ENCODE measurements at places on chromosomes 3 and 15. TPM values are rescaled to one million over a fixed set of nuclear protein-coding genes. Genes with fewer than 3 reads are reported as not detected.

GRCh38 chr15:63501256-63502089, 2.9 kb upstream of the USP3 start:
- peak overlapping the region; percentile 34 for H3K27ac ChIP-seq
- peak; percentile 45 for DNase-seq
- peak overlapping the region; percentile 90 for H3K4me3 ChIP-seq
- H3K36me3 ChIP-seq = no peaks in the 10 kb centered on the region

The SLC24A1 gene
- 12.9 TPM for total RNA-seq

DNA sequence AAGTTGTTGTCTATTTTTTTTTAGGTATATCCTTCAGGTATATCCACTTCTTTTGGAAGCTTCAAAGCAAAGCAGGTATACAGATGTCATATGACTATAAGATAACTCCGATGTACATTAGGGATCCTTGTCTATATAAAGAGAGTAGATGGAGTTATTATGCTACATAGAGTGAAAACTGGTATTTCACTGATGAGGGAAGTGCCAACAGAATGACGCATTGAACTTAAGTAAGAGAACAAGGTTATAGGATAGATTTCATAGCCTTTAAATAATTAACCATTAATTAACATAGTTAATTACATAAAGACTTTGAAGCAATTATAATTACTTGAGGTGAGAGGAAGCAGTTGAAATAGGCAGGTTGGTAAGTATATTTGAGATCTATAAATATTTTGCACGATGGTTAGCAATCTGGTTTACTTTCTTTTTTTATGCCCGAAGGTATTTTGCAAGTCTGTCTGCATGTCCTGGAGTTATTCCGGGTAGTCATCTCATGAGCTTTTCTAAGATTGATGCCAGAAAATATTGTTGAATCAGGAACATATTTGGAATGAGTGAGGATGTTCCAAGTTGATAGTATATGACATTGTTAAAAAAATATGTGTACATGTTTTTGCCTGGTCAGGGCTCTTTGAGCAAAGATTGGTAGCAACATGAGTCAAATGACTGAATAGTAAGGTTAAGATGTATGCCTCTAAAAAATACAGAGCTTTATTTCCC, 299.5 kb upstream of the KCNMB2 start:
- H3K27ac ChIP-seq = no peak overlapping the region
- no peak overlapping the region for H3K4me3 ChIP-seq
- no peak for DNase-seq
- no peaks in the 10 kb centered on the region for H3K36me3 ChIP-seq
- H3K4me1 ChIP-seq = no peaks in the 10 kb centered on the region

DNA sequence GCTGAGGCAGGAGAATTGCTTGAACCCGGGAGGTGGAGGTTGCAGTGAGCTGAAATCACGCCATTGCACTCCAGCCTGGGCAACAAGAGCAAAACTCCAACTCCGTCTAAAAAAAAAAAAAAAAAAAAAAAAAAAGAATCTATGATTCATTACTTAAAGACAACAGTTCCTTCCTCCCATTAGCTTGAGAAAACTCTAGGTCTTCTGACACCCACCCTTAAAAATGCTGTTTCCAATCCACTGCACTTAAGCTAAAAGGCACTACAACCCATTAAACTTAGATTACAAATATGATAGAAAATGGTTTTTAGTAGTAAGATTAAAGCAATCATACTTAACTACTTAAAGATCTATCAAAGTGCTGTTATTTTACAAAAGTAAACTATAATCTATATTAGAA, 40.0 kb upstream of the BHLHE40 start:
- H3K27me3 ChIP-seq = no peaks in the 10 kb centered on the region
- H3K36me3 ChIP-seq = no peaks in the 10 kb centered on the region
- H3K4me3 ChIP-seq = no peak overlapping the region
- H3K27ac ChIP-seq = no peak overlapping the region
- no peak for DNase-seq

- peak overlapping the region; percentile 81 for H3K27ac ChIP-seq
- peak; percentile 53 for DNase-seq
- H3K36me3 ChIP-seq = peaks cover 14% of the 10 kb centered on the region
- H3K4me3 ChIP-seq = peak overlapping the region; percentile 35
- no peaks in the 10 kb centered on the region for H3K27me3 ChIP-seq
These were observed 1058.7 kb downstream of the FHIT start for GRCh38 chr3:60192297-60193114.

DNA sequence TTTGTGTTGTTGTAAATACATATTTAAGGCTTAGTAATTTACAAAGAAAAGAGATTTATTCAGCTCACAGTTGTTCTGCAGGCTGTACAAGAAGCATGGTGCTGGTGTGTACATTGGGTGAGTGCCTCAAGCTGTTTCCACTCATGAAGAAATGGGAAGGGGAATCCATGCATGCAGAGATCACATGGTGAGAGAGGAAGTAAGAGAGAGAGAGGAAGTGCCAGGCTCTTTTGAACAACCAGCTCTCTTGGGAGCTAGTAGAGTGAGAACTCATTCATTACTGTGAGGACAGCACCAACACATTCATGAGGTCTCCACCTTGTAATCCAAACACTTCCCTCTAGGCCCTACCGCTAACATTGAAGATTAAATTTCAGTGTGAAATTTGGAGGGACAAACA, 909.2 kb downstream of the NSUN3 start:
- no peaks in the 10 kb centered on the region for H3K27me3 ChIP-seq
- H3K27ac ChIP-seq = no peak overlapping the region
- H3K36me3 ChIP-seq = no peaks in the 10 kb centered on the region
- no peaks in the 10 kb centered on the region for H3K4me1 ChIP-seq
- no peak for DNase-seq

DNA sequence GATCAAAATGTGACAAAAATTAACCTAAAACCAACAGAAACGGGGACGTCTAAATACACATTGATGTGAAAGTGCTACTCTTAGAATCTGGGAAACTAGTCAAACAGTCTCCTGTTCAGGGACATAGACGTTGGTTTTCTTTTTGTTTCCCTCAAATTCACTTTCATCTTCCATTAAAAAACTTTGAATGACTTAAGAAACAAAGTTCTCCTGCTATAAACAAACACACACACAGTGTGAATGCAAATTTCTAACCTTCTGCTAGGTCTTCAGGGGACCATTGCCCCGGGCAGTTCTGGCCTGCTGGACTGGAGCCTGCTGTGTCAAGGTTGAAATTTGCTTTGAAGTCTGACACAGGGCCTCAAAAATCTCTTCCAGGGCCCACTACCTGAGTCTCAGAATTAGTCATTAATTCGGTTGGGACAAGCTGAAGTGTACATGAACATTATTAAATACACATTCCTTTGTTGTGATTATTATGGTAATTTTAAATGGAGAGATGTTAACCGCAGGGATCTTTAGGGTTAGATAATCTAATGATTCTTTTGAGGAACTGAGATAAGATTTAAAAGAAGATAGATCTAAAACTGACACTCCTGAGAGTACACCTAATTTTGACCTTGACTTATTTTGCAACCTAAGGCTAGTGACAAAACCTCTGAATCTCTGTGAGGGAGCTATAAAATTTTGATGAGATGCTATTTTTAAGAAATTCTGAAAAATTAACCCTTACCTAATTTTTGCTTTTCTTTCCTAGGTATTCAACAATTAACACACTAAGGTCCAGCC, 1260.4 kb downstream of the ROBO1 start:
- peaks cover 4% of the 10 kb centered on the region for H3K36me3 ChIP-seq
- no peaks in the 10 kb centered on the region for H3K27me3 ChIP-seq
- no peak overlapping the region for H3K27ac ChIP-seq
- H3K4me1 ChIP-seq = no peaks in the 10 kb centered on the region
- H3K4me3 ChIP-seq = no peak overlapping the region
- no peak for DNase-seq

DNA sequence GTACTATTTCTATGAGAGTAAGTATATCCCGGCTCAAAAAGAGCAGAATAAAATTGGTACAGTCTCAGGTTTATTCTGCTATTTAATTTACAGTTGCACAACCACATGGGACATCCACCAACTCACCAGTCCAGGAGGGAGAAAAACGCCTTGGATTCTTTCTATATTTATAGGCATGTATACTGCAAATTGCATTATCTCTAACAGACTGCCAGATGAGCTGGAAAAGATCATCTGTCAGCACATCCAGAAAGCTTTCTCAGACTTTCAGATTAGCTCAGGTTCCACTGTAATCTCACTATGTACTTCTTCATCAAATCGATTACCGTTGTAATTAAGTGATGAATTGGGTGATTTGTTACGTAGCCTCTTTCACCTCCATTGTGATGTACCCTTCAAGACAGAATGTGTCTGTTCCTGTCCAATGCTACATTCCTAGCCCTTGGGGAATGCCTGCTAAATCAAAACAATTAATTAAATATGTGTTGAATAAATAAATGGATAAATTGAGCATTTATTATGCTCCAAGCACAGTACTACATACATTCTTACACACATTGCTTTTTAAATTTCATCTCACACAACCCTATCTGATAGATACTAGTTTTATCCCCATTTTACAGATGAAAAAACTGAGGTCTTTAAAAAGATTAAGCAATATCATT, 38.1 kb upstream of the TMC3 start:
- H3K4me1 ChIP-seq = peaks cover 8% of the 10 kb centered on the region
- no peaks in the 10 kb centered on the region for H3K36me3 ChIP-seq
- no peak overlapping the region for H3K4me3 ChIP-seq
- H3K27ac ChIP-seq = no peak overlapping the region
- H3K27me3 ChIP-seq = no peaks in the 10 kb centered on the region
- DNase-seq = no peak

DNA sequence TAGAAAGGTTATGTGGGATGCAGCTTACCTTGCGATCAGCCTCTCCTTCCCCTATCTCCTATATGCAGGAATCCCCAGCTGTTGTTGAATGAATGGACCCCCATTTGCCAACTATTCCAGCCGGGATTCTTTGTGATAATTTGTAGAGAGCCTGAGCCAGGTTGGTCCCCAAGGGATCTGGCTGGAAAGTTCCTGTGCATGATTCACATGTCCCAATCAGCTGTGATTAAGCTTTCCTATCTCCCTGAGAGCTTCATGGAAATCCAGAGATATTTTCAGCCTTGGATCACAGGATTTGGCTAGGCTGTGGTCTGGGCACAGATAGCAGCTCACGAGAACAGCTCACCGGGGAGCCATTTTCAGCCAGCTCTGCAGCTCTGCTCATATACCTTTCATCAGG, 76.7 kb downstream of the ARNT2 start:
- peaks cover 2% of the 10 kb centered on the region for H3K36me3 ChIP-seq
- no peaks in the 10 kb centered on the region for H3K4me1 ChIP-seq
- H3K27me3 ChIP-seq = peaks cover 14% of the 10 kb centered on the region
- no peak for DNase-seq

DNA sequence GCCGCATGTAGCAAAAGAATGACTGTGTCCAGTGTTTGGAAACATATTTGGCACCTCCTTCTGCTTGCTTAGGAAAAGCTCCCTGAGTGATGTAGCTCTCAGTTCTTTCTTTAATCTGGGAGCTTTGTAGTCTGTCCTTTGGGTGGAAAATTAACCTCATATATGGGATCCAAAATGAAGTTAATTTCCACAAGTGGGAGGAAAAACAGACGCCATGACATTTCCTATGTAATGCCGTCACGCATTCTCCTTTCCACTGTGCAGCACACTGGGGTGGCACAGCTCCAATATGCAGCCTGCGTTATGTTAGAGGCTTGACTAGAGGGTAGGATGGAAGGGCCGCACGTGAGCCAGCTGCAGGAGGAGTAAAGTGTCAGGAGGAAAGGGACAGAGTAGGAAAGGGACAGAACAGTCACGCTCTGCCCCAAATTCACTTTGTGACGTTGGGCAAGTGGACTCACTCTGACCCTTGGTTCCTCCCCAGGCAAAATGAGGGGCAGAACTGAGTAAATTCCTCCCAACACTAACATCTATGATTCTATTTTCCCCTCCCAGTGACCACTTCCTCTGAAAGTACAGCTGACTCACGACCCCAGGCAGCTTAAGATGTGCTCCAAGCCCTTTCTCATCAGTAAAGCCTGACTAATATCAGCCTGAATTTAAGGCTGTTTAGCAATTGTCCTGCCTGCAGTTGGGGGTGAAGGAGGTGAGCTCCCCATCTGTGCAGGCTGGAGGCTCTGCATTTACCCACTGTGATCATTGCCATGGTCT, 176.5 kb upstream of the PFN2 start:
- H3K27me3 ChIP-seq = peaks cover 21% of the 10 kb centered on the region
- no peak overlapping the region for H3K27ac ChIP-seq
- no peak overlapping the region for H3K4me3 ChIP-seq
- peaks cover 12% of the 10 kb centered on the region for H3K4me1 ChIP-seq
- DNase-seq = peak; percentile 22

DNA sequence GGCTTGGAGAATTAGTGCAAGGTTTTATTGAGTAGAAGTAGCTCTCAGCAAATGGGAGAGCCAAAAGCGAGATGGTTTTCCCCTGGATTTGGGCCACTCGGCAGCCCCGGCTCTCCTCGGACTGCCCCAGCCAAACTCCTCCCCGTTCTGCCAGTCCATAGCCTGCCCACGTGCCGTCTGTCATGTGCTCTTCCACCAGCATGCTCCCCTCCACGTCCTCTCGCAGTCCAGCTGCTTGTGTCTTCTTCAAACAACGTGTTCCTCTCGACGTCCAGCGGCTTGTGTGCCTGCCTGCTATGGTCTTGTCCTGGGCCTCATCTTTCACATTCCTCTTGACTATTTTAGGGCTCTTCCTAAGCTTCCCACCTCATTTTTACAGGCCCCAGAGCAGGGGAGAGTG, 16.7 kb upstream of the SECISBP2L start:
- no peak overlapping the region for H3K4me3 ChIP-seq
- peaks cover 8% of the 10 kb centered on the region for H3K4me1 ChIP-seq
- H3K27ac ChIP-seq = no peak overlapping the region
- peaks cover 2% of the 10 kb centered on the region for H3K27me3 ChIP-seq
- H3K36me3 ChIP-seq = no peaks in the 10 kb centered on the region
- DNase-seq = no peak

The NME9 gene
- 0.58 TPM for total RNA-seq

- no peaks in the 10 kb centered on the region for H3K27me3 ChIP-seq
- DNase-seq = no peak
- H3K4me3 ChIP-seq = no peak overlapping the region
- peaks cover 22% of the 10 kb centered on the region for H3K36me3 ChIP-seq
These were observed 56.5 kb downstream of the YEATS2 start for GRCh38 chr3:183754052-183754451.

DNA sequence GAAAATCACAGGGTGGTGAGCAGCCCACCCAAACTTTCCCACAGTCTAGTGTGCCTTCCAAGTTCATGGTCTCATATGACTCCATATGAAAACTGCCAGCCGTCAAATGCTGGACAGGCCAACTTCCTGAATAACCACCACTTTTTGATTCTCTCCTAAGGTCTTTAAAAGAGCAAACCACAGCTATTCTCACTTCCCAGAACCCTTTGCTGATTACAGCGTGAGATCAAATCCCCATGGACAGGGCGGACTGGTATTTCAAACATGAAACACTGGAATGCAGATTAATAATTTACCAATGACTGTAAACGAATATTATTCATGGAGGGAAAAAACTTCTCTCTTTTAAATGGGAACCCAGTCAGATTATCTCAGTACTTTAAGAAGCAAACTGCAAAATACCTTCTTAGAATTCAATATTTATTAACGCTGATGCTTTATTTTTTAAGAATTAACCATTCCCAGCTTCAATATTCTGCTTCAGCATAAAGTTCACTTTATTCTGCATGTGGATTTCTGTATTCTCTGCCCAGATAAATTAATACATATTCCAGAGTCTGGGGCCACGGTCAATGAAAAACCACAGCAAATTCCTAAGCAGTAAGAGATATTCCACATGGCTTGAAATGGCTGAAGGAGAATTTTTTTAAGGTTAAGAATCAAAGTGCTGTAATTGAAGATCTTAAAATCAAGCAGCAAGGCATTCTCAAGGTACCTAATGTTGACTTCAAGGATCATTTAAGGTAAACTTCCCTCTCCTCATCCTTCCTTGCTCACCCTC, 42.9 kb downstream of the MYO1E start:
- no peak overlapping the region for H3K4me3 ChIP-seq
- DNase-seq = no peak
- H3K27me3 ChIP-seq = peaks cover 9% of the 10 kb centered on the region
- no peaks in the 10 kb centered on the region for H3K36me3 ChIP-seq
- no peak overlapping the region for H3K27ac ChIP-seq
- H3K4me1 ChIP-seq = peaks cover 10% of the 10 kb centered on the region

The MASP1 gene
- total RNA-seq = not detected
